ENCODE measurements at places on chromosomes 3 and 15.

GRCh38 chr3:115843206-115843605 lies 219.9 kb downstream of the GAP43 start:
- no peak for DNase-seq

DNA sequence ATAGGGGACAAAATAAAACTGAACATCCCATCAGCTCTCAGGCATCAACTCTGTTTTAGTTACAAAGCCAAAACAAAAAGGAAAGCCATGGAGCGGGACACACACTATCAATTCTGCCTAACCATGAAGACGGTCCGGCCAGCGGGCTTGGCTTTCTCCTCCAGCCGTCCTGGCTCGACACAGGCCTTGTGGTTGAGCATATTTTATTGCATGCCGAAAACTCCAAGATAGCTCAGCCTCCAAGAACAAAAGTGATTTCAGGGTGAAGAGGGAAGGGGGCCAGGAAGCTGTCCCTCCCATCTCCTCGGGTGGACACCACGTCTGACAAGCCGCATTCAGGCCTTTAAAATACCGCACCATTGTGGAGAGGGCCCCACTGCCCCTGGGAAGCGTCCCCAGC lies 31.2 kb downstream of the WNT5A start:
- DNase-seq: no peak

- DNase-seq: no peak
Measured at GRCh38 chr3:65028024-65028423, 340.2 kb upstream of the ADAMTS9 start.

GRCh38 chr3:63349583-63350573 lies 71.8 kb downstream of the SYNPR start:
- no peak for DNase-seq

GRCh38 chr3:192514754-192515663 lies 212.3 kb downstream of the FGF12 start:
- DNase-seq: no peak

- no peak for DNase-seq
Measured at GRCh38 chr15:91927585-91927984, 74.1 kb downstream of the SLCO3A1 start.

- no peak for DNase-seq
Measured at GRCh38 chr15:39125904-39126303, 455.0 kb upstream of the THBS1 start.

All from omental fat pad (tissue), 4 donors.